ENCODE measurements at places on chromosomes 1 and 21.

DNA sequence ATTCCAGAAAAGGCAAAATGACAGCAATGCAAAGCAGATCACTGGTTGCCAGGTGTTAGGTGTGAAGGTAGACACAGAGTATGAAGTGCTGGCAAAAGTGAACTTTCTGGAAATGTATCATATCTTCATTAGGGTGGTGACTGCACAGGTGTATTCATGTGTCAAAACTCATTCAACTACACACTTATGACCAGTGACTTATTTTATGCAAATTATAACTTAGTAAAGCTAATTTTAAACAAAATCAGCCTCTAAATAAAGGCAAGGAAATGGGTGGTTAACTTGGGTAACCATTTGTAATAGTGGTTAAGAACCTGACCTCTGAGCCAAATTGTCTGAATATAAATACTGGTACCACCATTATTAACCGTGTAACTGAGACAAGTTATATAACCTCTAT, 7.4 kb downstream of the COP1 start:
- DNase-seq, result no peak

DNA sequence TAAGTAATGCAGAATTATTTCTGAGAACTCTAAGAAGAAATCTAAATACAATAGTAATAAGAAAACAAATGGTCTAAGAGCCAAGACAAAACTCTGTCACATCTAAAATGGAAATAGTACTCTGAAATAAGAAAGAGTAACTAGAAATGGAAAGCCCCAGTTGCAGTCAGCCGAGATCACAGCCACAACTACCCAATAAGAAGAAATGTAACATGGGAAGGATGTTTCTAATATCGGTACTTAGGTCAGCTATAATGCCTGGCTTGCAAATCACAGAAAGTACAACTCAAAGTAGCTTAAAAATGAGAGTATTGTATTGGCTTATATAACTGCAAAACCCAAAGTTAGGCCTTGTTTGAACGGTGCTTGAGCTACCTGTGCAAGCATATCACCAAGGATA, 58.6 kb upstream of the USP25 start:
- DNase-seq, result no peak

DNA sequence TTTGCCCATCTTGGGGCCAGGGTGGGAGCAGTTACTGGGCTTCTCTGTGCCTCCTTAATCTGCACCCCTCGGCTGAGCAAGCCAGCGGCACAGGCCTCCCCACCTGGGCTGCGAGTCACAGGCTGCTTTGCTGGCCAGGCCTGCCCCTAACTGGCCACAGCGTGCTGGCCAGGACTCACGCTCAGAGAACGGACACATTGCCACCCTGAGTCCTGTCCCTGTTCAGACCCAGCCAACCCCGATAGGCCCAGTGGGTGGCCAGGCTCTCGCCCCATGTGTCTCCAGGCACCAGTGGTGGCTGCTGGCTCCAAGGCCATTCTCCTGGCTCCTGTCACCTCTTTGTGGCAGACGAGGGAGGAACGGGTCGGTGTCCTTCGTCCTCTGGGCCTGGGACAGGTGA, 61.3 kb downstream of the MORN1 start:
- DNase-seq, result no peak

DNA sequence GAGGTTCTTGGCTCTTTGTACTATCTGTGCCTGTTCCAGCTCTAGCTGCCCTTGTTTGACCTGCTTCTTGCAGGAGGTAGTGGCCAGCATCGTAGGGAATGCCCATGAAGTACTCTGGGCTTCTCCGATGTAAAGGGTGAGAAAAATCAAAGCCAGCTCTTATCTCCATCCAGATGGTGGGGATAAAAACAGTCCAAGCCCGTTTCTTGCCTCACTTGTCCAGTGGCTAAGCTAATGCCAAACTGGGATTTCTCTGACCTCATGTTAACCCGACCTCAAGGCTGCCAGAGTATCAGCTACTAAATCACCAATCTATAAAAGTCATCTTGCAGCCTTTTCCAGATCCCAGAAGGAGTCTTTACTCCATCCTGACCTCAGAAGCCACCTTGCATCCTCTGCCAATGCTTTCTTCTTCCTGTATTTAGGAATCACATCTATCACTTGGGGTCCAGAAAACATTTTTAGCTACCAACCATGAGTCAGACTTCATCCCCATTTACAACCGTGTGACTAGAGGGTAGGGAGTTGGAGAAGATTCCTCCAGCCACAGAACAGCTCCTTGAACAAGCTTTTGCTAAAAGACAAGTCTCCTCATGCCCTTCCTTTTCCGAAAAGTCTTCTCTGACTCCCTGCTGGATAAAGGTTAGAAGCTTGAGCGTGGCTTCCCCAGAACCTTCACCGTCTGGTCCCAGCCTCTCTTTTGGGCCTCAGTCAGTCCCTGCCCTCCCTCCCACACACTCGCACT, 35.9 kb downstream of the KCNC4 start:
- DNase-seq, result no peak

DNA sequence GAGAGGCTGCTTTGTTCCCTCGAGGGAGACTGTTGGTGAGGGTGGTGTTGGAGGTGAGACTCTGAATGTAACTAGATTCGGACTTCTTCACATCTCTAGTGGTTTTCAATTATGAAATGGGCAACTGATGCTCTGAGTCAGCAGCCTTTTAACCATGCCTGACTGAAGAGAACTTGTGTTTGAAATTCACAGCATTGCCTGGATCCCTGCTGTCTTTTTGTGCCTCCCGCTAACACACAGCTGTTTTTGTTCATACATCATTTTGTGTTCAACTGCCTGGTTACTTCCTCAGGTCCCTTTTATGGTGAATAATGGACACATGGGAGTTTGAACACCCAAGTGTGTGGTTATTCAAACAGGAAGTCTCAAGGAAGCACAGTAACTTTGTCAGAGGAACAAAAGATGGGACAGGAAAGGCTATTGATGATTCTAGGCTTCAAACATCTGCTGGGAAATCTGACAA, 16.8 kb downstream of the LAMC1 start:
- DNase-seq, result no peak

- DNase-seq, result no peak
Measured at GRCh38 chr1:53625766-53626520, 113.0 kb downstream of the GLIS1 start.

DNA sequence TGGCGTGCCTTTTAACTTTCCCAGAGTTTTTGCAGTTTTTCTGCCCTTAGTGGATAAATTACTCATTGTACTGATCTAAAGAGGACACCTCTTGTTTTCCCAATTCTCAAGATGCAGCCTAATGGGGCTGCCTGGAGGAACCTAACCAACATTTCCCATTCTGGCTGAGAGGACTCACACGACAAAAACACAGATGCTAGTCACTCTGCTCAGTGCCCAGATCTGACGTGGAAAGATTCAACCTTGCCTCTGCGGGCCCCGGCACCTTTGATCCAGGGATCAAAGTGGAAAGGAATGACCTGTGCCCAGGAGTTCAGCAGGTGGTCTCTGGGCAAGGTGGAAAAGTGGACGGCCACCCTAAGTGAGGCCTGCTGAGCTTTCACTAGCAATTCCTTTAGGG, 162.4 kb upstream of the FMN2 start:
- no peak for DNase-seq

DNA sequence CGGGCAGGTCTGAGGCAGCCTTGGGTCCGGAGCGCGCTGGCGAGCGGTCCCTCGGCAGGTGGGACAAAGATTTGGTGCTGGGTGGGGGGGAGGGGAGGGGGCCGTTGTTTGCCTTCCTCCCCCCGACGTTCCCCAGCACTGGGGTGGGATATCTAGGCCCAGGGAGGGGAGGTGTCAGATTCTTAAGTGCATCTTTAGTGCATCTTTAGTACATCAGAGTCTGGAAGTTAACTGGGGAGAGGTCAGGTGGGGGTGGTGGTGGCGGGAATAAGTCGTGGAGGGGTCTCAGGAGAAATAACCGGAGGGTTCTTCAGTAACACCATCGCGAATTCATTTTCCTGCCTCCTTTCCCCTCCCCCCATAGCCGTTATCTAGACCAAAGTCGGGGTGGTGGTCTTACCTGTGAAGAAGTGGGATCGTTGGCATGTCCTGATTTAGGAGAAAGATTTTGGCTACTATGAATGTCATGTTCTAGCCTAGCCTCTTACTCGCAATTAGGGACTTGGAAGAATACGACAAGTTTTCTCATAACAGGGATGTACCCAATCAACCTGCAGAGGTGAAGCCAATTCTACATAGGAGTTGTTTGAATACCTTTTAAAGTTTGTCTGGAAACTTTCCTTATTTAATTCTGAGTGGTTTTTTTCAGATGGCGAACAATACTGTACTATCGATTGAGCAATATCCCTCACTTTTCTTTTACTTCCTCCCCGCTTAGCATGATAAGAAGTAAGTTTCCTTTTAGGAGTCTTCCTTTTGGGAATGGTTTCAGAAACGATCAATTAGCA, 886 bp downstream of the ZMYM4 start:
- DNase-seq, result no peak

DNA sequence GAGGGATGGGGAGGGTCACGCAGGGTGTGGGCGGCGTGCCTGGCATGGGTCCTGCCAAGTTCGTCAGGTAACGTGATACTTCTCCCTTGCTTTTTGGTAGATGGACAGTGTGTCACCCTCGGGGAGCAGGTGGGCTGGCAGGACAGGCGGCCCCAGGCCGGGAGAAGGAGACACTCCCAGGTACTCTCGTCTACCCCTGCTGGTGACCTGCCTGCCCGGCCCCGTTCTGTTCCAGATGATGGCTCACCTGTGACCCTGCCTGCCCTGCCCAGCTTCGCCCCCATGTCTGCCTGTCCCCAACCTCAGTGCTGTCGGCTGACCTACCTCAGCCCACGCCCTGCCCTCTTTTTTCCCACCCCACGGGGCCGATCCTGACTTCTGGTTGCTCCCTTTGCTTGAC, 144.7 kb downstream of the PCBP3 start:
- DNase-seq, result no peak

DNA sequence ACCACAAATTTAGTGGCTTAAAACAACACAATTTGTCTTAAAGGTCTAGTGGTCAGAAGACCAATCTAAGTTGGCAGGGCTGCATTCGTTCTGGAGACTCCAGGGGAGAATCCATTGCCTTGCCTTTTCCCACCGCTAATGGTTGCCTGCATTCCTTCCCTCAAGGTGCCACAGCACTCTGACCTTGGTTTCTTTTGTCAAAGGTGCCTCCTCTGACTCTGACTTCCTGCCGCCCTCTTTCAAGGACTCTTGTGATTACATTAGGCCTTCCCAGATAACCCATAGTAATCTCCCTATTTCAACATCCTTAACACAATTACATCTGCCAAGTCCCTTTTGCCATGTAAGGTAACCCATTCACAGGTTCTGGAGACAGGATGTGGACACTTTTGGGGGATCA, 145.3 kb downstream of the S1PR1 start:
- no peak for DNase-seq

GRCh38 chr1:115199416-115200132, 110.3 kb upstream of the TSPAN2 start:
- DNase-seq, result no peak

GRCh38 chr1:229208481-229208880, 62.4 kb upstream of the RAB4A start:
- no peak for DNase-seq

GRCh38 chr1:1542766-1543705, 2.6 kb upstream of the TMEM240 start:
- DNase-seq, result peak; percentile 54

GRCh38 chr1:234528074-234528865, 49.3 kb upstream of the TARBP1 start:
- peak; percentile 42 for DNase-seq

DNA sequence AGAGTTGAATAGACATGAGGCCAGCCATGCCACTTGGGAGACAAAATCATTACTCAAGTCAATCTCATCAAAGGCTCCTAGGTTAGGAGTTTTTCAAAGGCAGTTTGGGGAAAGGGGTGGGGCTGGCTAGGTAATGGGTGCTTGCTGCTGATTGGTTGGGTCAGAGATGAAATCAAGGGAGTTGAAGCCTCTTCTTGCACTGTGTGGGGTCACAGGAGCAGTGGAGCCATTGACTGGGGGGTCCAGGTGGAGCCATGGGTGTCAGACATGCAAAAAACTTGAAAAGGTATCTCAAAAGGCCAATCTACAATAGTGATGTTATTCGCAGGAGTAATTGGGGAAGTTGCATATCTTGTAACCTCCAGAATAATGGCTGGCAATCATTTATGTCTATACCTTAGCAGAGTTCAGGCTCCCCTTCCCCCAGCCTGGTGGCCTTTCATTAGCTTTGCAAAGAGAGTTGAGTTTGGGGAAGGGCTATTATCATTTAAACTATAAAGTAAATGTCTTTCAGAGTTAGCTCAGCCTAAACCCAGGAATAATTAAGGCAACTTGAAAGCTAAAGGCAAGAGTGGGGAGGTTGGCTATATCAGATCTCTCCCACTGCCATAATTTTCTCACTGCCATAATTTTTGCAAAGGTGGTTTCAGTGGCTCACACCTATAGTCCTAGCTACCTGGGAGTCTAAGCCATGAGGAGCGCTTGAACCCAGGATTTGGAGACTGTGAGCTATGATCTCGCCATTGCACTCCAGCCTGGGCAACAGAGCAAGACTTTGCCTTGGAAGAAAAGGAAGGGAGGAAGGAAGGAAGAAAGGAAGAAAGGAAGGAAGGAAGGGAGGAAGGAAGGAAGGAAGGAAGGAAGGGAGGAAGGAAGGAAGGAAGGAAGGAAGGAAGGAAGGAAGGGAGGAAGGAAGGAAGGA, 7.8 kb upstream of the PINK1 start:
- no peak for DNase-seq

GRCh38 chr1:119410961-119411360, 4.0 kb upstream of the HSD3B2 start:
- no peak for DNase-seq

GRCh38 chr1:61670016-61670415, 54.9 kb downstream of the TM2D1 start:
- DNase-seq, result no peak

DNA sequence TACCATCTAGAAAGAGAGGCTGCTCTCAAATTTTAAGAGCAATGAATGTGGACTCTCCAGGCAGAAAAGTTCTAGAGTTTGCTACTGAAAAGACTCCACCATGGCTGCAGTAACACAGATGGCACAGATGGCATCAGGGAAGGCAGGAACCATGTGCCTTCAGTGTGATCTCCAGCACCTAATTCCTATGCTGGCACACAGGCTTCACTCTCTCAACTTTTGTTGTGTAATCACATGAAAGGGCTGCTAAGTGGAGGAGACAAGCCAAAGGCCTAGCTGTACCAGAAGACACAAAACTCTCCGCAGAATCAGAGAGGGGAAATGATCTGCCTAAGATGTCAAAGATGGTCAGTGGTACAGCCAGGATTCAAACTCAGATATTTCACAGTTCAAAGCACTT, 31.1 kb downstream of the ERI3 start:
- no peak for DNase-seq

DNA sequence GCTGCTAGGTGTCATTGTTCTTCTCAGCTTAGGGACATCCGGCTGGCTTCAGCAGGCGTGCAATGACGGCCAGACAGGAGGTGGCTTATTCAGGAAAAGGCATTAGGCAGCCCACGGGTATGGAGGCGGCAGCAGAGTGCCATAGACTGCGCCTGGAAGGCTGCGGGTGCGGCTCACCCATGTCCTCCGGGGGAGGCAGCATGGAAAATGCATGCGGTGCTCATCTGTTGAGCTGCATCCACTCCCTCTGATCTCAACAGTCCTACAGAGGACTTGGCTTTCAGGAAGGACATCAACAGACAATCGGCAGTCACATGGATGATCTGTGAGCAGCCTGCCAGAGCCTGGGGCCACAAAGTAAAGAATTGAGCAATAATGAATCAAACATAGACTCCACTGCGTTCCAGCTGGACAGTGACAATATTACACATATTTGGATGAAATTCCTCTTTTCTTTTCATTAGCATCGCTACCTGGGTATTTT, 42.9 kb downstream of the UMODL1 start:
- peak; percentile 33 for DNase-seq

Measured in head of caudate nucleus (tissue), 42 donors.